ENCODE measurements at places on chromosomes 4 and X.

- DNase-seq: no peak
Measured at GRCh38 chr4:9685692-9686091, 95.7 kb upstream of the DRD5 start.

- no peak for DNase-seq
Measured at GRCh38 chrX:127908384-127908783, 143.8 kb downstream of the ACTRT1 start.

- DNase-seq: no peak
Measured at GRCh38 chr4:178296669-178297068, 854.4 kb upstream of the AGA start.

GRCh38 chr4:26700110-26700509 lies 116.2 kb downstream of the TBC1D19 start:
- no peak for DNase-seq

DNA sequence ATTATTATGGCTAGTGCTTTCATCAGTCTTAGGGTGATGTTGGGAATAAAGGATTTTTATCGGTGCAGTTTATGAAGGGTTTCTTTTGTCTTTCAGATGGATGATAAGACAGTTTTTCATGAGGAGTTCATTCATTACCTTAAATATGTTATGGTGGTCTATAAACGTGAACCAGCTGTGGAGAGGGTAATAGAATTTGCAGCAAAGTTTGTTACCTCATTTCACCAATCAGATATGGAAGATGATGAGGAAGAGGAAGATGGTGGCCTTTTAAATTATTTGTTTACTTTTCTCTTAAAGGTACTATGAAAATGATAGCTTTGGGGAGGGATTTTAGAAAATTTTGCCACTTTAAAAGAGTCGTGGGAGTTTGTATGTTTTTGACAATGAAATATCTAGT lies 1.3 kb downstream of the NCAPG start:
- DNase-seq: no peak

GRCh38 chr4:142923619-142924018 lies 77.5 kb upstream of the INPP4B start:
- DNase-seq: no peak

DNA sequence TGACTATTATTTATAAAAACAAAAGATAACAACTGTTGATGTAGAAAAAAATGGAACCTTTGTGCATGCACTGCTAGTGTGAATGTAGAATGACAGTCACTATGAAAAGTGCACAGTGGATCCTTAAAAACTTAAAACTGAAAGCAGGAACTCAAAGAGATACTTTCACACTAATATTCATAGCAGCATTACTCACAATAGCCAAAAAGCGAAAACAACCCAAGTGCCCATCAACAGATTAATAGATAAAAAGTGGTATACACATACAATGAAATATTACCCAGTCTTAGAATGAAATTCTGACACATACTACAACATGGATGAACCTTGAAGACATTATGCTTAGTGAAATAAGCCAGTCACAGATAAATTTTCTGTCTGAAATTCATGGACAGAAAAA lies 23.8 kb downstream of the CENPC start:
- no peak for DNase-seq

DNA sequence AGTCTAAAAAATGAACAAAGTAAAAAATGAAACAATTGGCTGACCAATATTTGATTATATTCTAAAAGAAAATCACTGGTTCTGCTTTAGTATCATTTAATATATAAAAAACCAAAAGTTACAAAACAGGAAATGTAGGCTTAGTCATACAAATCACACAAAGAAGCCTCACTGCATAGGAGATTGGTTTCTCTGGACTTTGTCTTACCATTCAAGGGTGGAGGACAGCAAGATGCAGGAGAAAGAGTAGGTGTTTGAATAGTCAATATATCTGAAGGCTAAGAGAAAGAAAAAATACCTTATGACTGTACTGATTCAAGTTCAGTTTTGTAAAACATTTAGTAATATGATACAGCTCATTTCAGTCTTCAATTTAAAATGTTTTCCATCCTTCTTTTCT lies 28.6 kb upstream of the TAF9B start:
- no peak for DNase-seq

DNA sequence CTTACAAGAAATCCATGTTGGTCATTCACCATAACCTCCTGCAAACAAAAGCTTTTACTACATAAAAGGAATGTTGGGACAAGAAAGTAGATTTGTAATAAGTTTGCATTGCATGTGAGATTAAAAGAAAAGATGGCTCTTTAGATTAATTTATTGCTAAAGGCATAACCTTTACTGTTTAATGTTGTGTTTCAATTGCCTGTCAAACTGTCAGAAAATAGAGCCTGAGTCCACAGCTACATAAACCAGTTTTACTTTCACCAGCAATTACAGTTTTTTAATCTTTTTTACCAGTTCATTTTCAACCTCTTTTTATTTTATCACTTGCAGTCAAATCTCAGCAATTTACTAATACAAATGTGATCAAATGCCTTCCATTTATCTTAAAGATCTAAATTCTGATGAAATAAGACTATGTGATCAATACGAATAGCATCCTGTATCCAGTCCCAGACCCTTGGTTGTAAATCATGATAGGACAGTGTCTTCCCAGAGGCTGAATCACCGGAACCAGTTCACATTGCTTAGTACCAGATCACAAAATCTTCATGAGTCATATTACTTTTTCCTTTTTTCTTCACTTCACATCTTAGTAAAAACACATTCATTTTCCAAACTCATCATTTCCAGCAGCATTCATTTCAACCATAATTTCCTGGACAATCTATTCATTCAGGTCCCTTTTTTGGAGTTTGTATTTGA lies 95.4 kb upstream of the FRG1 start:
- DNase-seq: no peak

DNA sequence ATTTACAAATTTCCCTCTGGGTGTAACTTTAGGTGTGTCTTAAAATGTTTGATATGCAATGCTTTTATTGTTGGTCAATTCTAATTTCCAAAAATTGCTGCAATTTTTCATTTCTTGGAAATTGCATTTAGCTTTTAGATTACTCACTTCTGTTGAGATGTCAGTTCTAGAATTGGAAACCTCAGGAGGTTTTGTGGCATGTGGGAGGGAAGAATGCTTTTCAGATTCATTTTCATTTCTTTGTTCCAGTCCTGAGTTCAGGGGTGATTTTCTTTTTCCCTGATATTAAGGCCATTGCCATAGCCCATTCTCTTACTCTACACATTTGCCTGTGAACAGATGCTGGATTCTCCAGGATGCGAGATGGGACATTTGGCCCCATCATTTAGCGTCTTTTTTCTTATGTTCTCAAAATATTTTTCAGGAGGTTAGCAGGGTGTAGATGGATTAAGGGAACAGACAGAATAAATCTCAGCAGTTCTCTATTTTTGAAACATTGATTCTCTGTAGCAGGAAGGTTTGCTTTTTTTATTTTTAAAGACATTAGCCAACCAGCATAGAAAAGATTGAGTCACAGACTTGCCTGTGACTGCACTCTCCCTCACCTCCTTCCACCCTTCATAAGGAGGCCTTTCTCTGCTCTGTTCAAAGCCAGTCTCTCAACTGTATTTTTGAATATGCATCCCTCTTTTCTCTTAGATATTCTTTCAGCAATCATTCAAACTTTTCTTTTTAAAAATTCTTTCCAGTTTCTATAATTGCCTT lies 238.4 kb upstream of the ANXA3 start:
- DNase-seq: no peak

DNA sequence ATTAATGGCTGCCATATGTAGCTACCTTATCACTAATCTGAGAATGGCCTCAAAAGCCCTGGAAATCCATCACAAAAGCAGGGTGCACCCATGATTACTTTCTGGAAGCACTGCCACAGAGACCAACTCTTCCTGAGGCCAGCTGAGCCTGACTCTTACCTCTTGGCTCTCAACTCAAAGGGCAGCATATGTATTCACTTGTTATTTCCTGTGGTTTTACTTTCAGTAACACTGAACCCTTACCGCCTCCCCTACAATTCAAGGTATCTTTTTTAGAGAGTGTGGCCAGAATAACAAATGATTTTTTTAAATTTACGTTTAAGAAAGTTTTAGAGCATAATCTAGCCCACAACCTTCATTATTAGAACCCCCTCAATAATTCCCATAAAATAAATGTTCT lies 434.9 kb downstream of the FSTL5 start:
- no peak for DNase-seq

GRCh38 chrX:40104630-40104984 lies 6.8 kb upstream of the BCOR start:
- DNase-seq: no peak

- DNase-seq: no peak
Measured at GRCh38 chr4:152102436-152103000, 341.7 kb upstream of the GATB start.

- no peak for DNase-seq
Measured at GRCh38 chr4:54085284-54085683, 14.7 kb upstream of the GSX2 start.

- no peak for DNase-seq
Measured at GRCh38 chr4:165709973-165710526, 163.0 kb upstream of the TLL1 start.

- no peak for DNase-seq
Measured at GRCh38 chrX:30791296-30792278, 97.5 kb downstream of the TAB3 start.

DNA sequence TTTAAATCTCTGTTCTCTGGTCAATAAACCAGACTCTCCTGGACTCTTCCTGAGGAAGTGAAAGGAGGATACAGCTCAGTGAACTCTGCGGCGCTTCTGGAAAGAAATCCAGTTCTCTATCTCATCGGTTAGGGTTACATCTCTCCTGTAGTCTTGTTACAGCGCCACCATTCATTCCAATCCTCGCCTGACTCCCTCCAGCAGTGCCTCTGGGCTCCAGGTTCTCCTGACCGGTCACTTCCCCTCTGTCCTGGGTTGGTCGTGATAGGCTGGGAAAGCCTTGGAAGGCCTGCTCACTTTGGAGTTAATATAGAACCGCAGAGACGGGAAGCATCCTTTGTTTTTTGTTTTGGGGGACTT lies 97.0 kb upstream of the STOX2 start:
- no peak for DNase-seq

GRCh38 chr4:8541981-8542715 lies 38.0 kb upstream of the GPR78 start:
- DNase-seq: no peak

DNA sequence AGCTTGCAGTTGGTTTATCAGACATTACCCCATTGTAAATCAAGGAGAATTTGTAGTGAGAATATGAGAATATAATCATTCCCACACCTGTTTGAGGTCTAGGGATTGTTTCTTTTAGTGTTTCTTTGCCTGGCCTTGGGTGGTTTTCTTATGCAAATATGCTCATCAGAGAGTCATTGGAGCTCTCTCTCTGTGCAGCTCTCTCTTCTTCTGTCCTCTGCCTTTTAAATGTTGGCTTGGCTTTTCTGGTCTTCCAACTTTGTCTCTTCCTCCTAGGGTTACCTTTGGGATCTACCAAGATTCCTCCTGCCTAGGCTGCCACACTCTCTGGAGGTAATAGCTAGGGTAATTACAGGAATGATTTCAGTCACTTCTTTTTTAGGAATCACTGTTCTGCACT lies 102.3 kb upstream of the ARSJ start:
- no peak for DNase-seq

DNA sequence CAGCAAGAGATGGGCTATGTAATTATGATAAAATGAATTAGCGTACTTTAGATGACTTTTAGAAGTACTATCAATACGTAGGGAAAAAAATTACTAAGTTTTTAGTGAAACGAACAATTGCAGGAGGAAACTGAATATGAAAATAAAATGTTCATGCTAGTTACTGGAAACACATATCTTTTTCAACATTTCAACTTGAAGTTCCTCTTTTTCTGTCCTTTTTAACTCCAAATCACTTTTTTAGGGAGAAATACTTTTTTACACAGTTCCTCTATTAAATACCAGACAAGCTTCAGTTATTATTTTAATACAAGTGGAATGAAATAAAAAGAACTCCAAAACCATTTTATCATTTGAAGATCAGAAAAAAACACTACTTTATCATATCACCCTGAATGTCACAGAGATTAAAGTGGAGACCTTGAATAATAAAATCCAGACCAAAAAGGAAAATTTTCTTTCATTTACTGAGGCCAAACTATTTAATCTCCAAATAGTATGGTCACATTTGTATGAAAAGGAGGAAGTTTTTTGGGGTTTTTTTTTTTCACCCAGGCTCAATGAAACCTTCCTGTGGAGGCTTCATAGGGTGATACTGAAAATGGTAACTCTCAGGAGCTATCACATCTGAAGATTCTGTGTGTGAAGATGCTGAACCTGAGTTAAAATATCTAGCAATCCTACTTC lies 306.2 kb downstream of the INPP4B start:
- DNase-seq: no peak

DNA sequence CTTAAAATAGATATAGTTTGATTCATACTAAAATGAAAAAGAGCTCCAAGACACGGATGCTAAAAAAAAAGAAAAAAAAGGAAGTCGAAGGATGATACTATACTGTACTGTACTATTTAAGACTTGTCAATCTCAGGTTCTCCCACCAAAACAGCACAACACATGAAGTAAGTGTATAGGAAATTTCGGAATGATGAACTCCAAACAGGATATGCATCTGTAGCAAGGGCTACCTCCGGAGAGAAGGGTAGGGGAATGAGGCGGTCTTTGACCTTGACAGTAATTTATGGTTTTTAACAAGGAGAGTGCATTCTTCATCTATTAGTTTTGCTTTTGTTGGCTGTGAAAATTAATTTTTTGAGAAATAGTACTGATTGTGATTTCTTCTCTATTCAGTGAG lies 541 bp upstream of the FIP1L1 start:
- no peak for DNase-seq

- DNase-seq: no peak
Measured at GRCh38 chr4:38131371-38132091, 171.3 kb downstream of the PTTG2 start.

DNA sequence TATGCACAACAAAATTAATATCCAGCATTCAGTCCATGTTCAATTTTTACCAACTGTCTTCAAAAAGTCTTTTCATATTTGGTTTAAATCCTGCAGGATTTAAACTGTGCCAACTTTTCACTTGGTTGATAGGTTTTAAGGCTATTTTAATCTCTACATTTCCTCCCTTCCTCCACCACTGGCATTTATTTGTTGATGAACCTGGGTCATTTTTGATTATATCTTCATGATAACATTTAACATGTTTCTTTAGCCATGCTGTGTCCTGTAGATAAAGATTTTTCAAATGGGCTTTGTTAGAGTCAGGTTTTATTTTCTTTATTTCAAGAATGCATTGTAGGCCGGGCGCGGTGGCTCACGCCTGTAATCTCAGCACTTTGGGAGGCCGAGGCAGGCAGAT lies 216.4 kb downstream of the ARHGAP10 start:
- DNase-seq: no peak

- DNase-seq: no peak
Measured at GRCh38 chr4:155889031-155889793, 14.3 kb upstream of the TDO2 start.

DNA sequence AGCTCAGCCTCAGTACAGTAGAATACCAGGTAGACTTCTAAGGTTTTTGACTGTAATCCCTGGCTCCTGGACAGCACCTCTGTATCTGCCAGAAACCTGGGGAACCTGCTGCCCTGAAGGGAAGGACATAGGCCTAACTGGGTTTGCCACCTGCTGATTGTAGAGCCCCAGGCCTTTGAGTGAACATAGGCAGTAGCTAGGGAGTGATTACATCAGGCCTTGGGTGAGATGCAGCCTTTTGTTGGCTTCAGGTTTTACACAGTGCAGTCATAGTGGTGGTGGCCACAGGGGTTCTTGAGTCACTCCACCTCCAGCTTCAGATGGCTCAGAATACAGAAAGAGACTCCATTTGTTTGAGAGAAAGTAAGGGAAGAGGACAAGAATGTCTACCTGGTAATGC lies 19.3 kb downstream of the IQCM start:
- no peak for DNase-seq

GRCh38 chrX:72146527-72146926 lies 14.8 kb upstream of the RTL5 start:
- DNase-seq: no peak
